ENCODE measurements at places on chromosomes 5 and 9. TPM values are rescaled to one million over a fixed set of nuclear protein-coding genes. Genes with fewer than 3 reads are reported as not detected.

The ZBTB26 gene
- 2.3 TPM for total RNA-seq

The CDKN2A gene
- total RNA-seq: not detected

The MATR3 gene
- 280 TPM for total RNA-seq

The FOXD4L4 gene
- not detected for total RNA-seq

The GFPT2 gene
- total RNA-seq: 2.7 TPM

The FLT4 gene
- total RNA-seq: 0.10 TPM

DNA sequence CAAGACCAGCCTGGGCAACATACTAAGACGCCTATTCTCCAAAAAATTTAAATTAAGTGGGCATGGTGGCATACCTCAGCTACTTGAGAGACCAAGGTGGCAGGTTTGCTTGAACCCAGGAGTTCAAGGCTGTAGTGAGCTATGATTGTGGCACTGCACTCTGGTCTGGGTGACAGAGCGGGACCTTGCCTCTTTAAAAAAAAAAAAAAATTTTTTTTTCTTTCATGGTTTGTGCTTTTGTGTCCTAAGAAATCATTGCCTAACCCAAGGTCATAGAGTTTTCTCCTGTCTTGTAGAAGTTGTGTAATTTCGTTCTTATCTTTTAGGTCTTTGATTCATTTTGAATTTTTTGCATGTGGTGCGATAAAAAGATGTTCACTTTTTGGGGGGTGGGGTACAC, 12.3 kb downstream of the GPBP1 start:
- no peak for DNase-seq

GRCh38 chr5:55324815-55325418, 17.1 kb downstream of the MTREX start:
- no peak for DNase-seq

DNA sequence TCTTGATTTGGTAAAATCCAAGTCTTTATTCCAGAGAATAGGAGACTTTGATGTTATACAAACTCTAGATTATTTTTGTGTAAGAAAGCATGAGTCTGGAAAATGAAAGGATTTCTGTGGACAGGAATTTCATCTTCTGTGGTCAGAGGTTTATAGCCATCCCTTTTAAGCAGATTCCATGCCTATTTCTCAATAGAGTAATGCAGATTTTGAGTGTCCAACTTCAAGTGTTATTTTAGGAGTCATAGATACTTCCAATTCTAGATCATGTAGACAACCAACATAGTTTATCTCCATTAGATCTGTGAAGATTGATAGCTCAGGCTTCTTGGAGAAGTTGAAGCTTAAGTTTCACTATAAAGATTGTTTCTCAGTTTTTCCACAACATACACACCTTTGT, 379.7 kb downstream of the PSAT1 start:
- DNase-seq: no peak

GRCh38 chr5:156402387-156402921, 75.5 kb downstream of the SGCD start:
- DNase-seq: no peak

GRCh38 chr5:6790346-6790865, 77.2 kb downstream of the TENT4A start:
- no peak for DNase-seq

DNA sequence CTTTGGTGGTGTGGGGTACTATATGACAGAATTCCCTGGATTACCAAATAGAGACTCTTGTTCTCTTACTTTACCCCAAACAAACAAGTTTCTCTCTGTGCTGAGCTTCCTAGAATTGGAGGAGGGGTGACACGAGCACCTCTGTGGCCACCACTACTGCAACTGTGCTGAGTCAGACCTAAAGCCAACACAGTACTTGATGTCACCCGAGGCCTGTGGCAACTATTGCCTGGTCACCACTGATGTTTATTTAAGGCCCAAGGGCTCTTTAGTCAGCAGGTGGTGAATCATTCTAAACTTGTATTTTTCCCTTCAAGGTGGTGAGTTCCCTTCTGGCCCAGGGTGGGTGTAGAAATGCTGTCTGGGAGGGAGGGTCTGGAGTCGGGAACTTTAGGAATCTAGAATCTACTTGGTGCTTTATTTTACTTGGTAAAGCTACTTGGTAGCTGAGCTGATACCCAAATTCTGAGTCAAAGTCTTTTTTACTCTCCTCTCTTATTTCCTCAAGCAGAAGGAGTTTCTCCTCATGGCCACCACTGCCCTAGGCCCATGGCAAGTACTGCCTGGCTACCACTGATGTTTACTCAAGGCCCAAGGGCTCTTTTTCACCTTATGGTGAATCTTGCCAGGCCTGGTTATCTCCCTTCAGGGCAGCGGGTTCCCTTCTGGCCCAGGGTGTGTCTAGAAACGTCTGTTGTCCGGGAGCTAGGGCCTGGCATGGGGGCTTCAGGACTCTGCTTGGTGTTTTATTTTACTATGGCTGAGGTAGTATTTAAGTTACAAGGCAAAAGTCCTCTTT, 9.8 kb downstream of the LURAP1L start:
- DNase-seq: peak; percentile 95

- DNase-seq: no peak
Measured at GRCh38 chr9:124122321-124122720, 110.8 kb downstream of the LHX2 start.

All from MG63 (cell line).